ENCODE measurements at places on chromosomes 16 and 17. TPM values are rescaled to one million over a fixed set of nuclear protein-coding genes. Genes with fewer than 3 reads are reported as not detected.

DNA sequence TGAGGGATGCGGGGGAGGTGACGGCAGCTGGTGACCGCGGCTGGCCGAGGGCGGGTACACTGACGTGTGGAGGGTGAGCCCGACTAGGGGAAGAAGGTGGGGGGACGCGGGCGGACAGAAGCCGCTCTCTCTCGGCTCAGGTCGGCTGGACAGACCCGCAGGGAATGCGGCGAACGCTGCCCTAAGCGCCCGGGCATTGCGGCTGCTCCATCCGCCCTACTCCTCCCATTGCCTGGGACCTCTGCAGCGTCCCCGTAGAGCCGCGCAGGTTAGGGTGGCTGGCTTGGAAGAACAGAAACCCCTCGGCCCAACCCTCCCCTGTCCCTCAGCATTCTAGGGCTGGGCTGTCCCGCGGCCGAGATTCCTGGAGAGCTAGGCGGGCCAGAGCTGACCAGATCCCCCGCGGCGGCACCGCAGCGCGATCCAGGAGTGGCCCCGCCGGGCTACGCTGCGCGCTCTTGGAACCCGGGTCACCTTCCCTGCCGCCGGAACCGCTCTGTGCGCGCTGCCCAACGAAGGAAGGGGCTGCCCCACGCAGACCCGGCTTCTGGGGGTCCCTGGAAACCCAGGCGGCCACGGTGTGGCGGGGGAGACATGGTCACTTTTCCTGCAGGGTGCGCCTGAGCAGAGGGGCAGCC is 3.0 kb downstream of the DLX4 start:
- DNase-seq, result peak; percentile 63

GRCh38 chr16:69893106-69893505 is 58.0 kb upstream of the CLEC18A start:
- DNase-seq, result no peak

BCL6B gene
- total RNA-seq, result not detected

GRCh38 chr16:69699915-69700314 is 26.4 kb downstream of the NQO1 start:
- DNase-seq, result no peak

NPIPA7 gene
- 10.4 TPM for total RNA-seq

DPEP3 gene
- not detected for total RNA-seq

KRTAP4-3 gene
- not detected for total RNA-seq

DNA sequence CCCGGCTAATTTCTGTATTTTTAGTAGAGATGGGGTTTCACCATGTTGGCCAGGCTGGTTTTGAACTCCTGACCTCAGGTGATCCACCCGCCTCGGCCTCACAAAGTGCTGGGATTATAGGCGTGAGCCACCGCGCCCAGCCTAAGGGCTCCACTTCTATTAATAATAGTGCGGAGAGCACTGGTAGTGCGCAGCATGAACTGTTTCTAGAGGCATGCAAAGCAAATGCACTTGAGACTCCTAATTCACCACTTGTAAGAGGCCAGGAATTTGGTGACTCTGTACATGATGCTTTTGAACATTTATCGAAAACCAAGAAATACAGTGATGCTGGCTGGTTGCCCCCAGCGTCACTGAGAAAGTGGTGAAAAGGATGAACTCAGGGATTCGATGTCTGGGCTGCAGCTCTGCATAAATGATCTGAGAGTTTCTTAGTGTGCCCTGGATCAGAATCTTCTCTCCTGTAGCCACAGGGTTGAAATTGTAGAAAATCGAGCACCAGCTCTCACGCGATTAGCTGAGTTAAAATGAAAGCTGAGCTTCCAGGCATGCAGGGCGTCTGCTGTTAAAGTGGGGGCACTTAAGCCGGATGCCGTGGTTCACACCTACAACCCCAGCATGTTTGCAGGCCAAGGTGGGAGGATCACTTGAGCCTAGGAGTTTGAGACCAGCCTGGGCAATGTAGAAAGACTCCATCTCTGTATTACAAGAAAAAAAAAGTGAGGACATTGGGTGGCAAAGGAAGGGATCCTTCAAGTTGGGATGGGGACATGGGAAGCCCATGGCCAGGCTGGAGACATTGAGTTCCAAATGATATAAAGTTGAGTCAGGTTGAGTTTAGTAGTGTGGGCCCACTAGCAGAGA is 4.8 kb downstream of the RNF213 start:
- no peak for DNase-seq

GRCh38 chr17:41580687-41581365 is 5.9 kb downstream of the KRT14 start:
- DNase-seq, result no peak

DNA sequence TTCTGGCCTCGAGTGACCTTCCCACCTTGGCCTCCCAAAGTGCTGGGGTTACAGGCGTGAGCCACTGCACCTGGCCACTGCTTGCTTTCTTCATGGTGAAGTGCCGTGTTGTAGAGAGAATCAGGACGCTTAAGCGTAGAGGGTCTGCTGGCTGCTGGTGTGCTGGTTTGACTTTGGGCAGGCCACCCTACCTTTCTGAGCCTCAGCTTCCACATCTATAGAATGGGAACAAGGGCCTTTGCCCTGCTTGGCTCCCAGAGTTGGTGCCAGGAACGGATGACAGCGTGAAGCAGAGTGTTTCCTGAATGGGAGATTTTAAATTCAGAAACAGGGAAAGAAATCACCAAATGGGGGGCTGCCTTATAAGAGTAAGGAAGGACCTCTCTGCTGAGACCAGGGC is 60.9 kb downstream of the NKD1 start:
- DNase-seq, result no peak

ITGAD gene
- not detected for total RNA-seq

GRCh38 chr17:80031691-80032430 is 3.8 kb downstream of the TBC1D16 start:
- DNase-seq, result no peak

Measured in glutamatergic neuron (in vitro differentiated cells).